ENCODE measurements at places on chromosomes 12 and 14. TPM values are rescaled to one million over a fixed set of nuclear protein-coding genes. Genes with fewer than 3 reads are reported as not detected.

The NPFF gene
- total RNA-seq: not detected

The KRT82 gene
- total RNA-seq: not detected

The FAIM2 gene
- total RNA-seq: not detected

The ABCD2 gene
- total RNA-seq: not detected

The TAS2R10 gene
- total RNA-seq: 0.88 TPM

The PIANP gene
- 7.0 TPM for total RNA-seq

The TPPP2 gene
- total RNA-seq: 0.70 TPM

The EXOC3L4 gene
- 2.5 TPM for total RNA-seq

The SCFD1 gene
- total RNA-seq: 99.1 TPM

DNA sequence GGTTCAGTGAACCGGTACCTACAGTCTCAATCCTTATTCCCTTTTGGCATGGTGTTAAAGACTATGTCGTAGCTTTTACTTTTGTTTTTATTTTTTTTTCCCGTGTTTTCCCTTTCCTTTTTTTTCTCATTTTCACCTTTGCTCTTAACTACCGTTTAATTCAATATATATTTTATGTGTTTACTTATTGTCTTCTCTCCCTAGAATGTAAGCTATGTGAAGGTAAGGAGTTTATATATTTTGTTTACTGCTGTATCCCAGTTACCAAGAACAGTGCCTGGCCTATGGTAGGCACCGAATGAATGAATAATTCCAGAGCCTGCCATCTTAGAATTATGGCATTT is 261 bp upstream of the MLH3 start:
- peaks cover 4% of the 10 kb centered on the region for H3K36me3 ChIP-seq
- no peaks in the 10 kb centered on the region for H3K27me3 ChIP-seq
- peak overlapping the region; percentile 79 for H3K4me3 ChIP-seq
- no peak overlapping the region for H3K27ac ChIP-seq
- H3K4me1 ChIP-seq: no peaks in the 10 kb centered on the region
- no peak for DNase-seq

- no peaks in the 10 kb centered on the region for H3K4me1 ChIP-seq
- no peaks in the 10 kb centered on the region for H3K36me3 ChIP-seq
- DNase-seq: no peak
Observed at GRCh38 chr14:39593377-39593776, 161.1 kb upstream of the FBXO33 start.

GRCh38 chr12:115172521-115172920 is 488.5 kb upstream of the TBX3 start:
- H3K27ac ChIP-seq: no peak overlapping the region
- DNase-seq: no peak
- no peaks in the 10 kb centered on the region for H3K36me3 ChIP-seq
- H3K4me1 ChIP-seq: peaks cover 4% of the 10 kb centered on the region

- H3K4me3 ChIP-seq: no peak overlapping the region
- H3K27me3 ChIP-seq: no peaks in the 10 kb centered on the region
- H3K36me3 ChIP-seq: no peaks in the 10 kb centered on the region
- H3K4me1 ChIP-seq: no peaks in the 10 kb centered on the region
Observed at GRCh38 chr12:77772676-77773298, 57.9 kb upstream of the NAV3 start.

GRCh38 chr12:6548966-6549683 is 6.7 kb downstream of the IFFO1 start:
- no peak for DNase-seq
- no peaks in the 10 kb centered on the region for H3K27me3 ChIP-seq
- no peak overlapping the region for H3K27ac ChIP-seq
- peaks cover 4% of the 10 kb centered on the region for H3K4me1 ChIP-seq

- H3K4me1 ChIP-seq: no peaks in the 10 kb centered on the region
- no peak for DNase-seq
- H3K4me3 ChIP-seq: no peak overlapping the region
- H3K36me3 ChIP-seq: no peaks in the 10 kb centered on the region
- no peaks in the 10 kb centered on the region for H3K27me3 ChIP-seq
- H3K27ac ChIP-seq: no peak overlapping the region
Observed at GRCh38 chr14:22210026-22210425, 379.0 kb downstream of the DAD1 start.

- no peak overlapping the region for H3K27ac ChIP-seq
- H3K4me1 ChIP-seq: no peaks in the 10 kb centered on the region
- peak; percentile 24 for DNase-seq
- no peak overlapping the region for H3K4me3 ChIP-seq
- no peaks in the 10 kb centered on the region for H3K36me3 ChIP-seq
- H3K27me3 ChIP-seq: no peaks in the 10 kb centered on the region
Observed at GRCh38 chr12:100364324-100364723, 7.5 kb downstream of the SLC17A8 start.

- no peaks in the 10 kb centered on the region for H3K4me1 ChIP-seq
- DNase-seq: peak; percentile 15
- no peak overlapping the region for H3K4me3 ChIP-seq
- H3K27me3 ChIP-seq: peaks cover 82% of the 10 kb centered on the region
- no peak overlapping the region for H3K27ac ChIP-seq
Observed at GRCh38 chr12:108017472-108018057, 111.5 kb upstream of the WSCD2 start.

- no peaks in the 10 kb centered on the region for H3K36me3 ChIP-seq
- H3K4me1 ChIP-seq: peaks cover 4% of the 10 kb centered on the region
- H3K27me3 ChIP-seq: no peaks in the 10 kb centered on the region
- no peak overlapping the region for H3K4me3 ChIP-seq
- no peak for DNase-seq
Observed at GRCh38 chr14:81332725-81333124, 67.4 kb downstream of the STON2 start.

DNA sequence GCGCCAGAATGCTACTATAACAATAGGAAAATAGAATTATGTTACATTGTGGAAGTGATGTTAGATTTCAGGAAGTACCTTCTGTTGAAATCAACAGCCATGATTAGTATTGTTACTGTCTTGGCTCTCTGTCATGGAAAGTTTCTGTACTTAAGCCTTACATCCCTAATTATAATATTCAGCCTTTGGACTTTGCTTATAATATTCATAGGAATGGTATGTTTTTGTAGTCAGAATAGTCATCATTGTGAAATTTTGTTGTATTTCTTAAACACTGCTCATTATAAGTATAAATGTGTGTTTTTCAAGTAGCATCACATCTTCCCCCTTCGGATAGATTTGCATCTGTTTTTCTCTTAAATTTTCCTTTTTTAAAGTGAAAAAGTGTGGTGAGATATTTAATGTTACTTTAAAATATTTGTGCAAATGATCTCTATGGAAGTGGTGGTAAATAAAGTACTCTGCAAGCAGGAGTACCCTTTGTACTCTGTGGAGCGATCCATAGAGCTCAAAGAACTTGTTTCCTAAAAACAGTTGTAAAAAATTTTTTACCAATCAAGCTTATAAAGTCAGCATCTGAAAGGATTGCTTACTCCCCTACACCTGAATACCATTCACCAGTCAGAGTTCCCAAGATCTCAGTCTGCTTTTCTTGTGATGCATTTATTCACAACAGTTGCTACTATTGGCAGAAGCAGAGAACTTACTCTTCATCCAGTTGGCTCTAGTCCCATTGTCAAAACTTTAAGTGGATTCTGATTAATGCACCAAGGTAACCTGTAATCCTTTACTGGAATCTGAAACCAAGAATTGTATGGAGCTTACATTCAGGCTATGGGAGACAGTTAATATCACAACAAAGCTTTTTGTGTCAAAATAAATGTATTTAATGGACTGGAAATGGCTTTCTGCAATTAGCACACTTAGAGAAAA is 87.8 kb downstream of the RIC8B start:
- H3K27ac ChIP-seq: no peak overlapping the region
- no peak overlapping the region for H3K4me3 ChIP-seq
- DNase-seq: no peak
- peaks cover 15% of the 10 kb centered on the region for H3K36me3 ChIP-seq
- H3K4me1 ChIP-seq: peaks cover 5% of the 10 kb centered on the region

DNA sequence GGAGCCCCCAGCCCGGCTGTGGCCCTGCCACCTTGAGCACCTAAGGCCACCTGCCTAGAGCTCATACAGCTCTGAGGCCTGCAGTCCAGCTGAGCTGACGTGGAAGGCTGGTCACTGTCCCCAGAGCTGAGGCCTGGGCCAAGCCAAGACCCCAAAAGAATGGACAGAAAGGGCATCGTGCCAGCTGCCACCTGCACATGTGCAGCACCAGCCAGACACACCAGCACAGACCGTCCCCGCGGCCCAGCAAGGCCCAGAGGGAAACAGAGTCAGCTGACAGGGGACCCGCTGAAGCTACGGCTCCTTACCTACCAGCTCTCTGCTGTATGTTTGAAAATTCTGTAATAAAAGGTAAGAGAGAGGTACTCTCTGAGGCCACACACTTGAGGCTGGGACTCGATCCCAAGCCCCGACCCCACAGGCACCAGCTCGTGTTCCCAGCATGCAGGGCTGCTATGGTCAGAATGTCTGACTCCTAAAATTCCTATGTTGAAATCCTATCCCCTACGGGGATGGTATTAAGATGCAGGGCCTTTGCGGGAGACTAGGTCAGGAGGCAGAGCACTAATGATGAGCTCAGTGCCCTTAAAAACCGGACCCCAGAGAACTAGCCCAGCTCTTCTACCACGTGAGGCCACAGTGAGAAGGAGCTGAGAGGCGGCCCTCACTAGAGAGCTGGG is 25.4 kb downstream of the BRF1 start:
- DNase-seq: no peak
- no peaks in the 10 kb centered on the region for H3K4me1 ChIP-seq
- no peaks in the 10 kb centered on the region for H3K36me3 ChIP-seq
- no peaks in the 10 kb centered on the region for H3K27me3 ChIP-seq
- no peak overlapping the region for H3K27ac ChIP-seq
- H3K4me3 ChIP-seq: no peak overlapping the region

DNA sequence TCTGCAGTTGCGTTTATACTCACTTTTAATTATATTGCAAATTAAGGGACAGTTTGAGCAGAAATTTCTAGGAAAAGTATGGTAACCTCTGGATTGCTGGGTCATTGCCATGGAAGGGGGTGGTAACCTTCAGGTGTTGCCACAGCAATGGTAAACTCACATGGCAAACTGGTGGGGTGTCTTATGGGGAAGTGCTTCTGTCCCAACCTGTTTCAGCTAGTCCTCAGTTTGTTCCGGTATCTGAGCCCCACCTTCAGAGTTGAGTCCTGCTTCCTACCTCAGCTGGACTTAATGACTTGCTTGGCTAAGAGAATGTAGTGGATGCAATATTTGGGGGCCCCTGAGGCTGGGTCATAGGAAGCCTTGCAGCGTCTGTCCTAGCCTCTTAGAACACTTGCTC is 7.3 kb upstream of the CLMN start:
- DNase-seq: no peak
- H3K4me3 ChIP-seq: no peak overlapping the region
- no peaks in the 10 kb centered on the region for H3K4me1 ChIP-seq
- no peaks in the 10 kb centered on the region for H3K36me3 ChIP-seq

DNA sequence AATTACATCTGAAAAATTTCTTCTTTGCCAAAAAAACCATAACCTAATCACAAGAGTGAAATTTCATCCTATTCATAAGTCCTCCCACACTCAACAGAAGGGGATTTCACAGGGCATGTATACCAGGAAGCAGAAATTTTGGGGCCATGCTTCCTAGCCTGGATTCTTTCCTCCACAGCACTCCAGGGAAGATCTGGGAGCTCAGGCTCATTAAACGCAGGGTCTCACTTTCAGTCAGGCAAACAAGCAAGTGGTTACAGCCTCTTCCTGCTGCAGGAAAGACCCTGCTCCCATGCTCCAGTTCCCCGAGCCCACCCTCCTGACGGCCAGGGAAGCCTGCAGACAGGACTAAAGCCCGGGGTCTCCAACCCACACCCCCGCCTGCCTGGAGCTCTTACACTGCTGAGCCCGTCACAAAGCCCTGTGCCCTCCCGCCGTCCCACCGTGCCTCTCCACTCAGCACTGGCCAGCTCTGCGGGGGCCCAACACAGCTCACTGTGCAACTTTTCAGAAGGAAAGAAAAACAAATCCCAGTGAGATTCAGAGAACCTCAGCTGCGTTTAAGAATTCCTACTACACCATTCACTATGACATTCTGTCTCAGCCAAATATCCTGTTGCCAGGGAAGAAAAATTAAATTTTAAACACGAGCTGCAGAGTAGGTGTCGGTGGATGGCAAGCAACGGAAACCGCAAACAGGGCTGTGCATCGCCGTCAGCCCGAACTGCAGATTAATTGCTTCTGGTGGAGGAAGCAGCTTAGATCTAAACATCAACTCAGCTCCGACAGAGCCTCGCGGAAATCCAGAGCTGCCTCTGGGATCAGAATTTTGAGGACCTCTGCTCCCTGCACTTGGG is 106.7 kb upstream of the SFSWAP start:
- no peak overlapping the region for H3K4me3 ChIP-seq
- peak overlapping the region; percentile 49 for H3K27ac ChIP-seq
- no peak for DNase-seq
- H3K36me3 ChIP-seq: no peaks in the 10 kb centered on the region
- H3K4me1 ChIP-seq: no peaks in the 10 kb centered on the region

GRCh38 chr12:5768581-5769196 is 176.4 kb downstream of the ANO2 start:
- H3K4me1 ChIP-seq: no peaks in the 10 kb centered on the region
- H3K27ac ChIP-seq: no peak overlapping the region
- H3K4me3 ChIP-seq: no peak overlapping the region
- no peak for DNase-seq

Measured in endodermal cell (in vitro differentiated cells).